Activated CD8-positive, alpha-beta T cell treated with anti-CD3 and anti-CD28 coated beads for 36 hours (primary cell): ENCODE measurements at places on chromosomes 2 and 18. TPM values are rescaled to one million over a fixed set of nuclear protein-coding genes. Genes with fewer than 3 reads are reported as not detected.

Gene ANTXR1
- 0.05 TPM for total RNA-seq

Gene TRIM54
- total RNA-seq, result 0.16 TPM

GRCh38 chr2:141423124-141423523, 707.7 kb downstream of the LRP1B start:
- no peak for DNase-seq

DNA sequence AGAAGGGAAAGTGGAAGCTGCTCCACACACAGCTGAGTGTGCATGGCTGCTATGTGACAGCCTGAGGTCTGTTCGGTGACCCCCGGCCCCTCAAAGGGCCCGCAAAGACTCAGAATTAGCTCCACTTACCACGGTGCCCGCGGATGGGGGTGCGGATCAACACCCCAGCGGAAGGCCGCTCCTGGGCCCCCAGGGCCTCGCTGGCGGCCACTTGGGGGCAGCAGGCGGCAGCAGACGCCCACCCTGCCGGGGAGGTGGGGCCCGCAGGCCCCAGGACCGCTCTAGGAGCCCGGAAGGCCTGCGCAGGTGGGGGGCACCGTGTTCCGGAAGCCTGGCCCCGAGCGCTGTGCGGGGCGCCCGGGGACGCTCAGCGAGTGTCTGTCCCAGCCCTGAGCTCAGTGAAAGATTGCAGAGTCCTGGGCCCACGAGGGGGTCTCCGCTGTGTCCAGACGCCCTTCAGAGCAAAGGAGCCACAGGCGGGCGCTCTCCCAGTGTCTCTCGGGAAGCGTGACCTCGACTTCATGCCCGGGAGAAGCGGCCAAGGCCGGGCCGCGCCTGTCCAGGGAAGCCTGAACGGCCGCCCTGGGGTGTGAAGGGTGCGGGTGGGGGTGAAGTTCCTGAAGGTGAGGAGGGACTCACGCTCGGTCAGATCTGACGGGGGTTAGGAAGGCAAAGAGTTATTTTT, 118.7 kb downstream of the VAPA start:
- DNase-seq, result peak; percentile 70

- DNase-seq, result no peak
Measured at GRCh38 chr2:18153741-18154140, 275.3 kb downstream of the KCNS3 start.

GRCh38 chr2:108621087-108621559, 86.9 kb downstream of the LIMS1 start:
- DNase-seq, result peak; percentile 87
